Stimulated activated CD4-positive, alpha-beta T cell treated with anti-CD3 and anti-CD28 coated beads, Interleukin-4, amount 100 ng/mL, for 4 hours (primary cell): ENCODE measurements at places on chromosomes 4 and X.

GRCh38 chr4:142581881-142582280 is 264.2 kb downstream of the INPP4B start:
- no peak for DNase-seq

GRCh38 chrX:79146640-79147390 is 2.3 kb downstream of the GPR174 start:
- no peak for DNase-seq

DNA sequence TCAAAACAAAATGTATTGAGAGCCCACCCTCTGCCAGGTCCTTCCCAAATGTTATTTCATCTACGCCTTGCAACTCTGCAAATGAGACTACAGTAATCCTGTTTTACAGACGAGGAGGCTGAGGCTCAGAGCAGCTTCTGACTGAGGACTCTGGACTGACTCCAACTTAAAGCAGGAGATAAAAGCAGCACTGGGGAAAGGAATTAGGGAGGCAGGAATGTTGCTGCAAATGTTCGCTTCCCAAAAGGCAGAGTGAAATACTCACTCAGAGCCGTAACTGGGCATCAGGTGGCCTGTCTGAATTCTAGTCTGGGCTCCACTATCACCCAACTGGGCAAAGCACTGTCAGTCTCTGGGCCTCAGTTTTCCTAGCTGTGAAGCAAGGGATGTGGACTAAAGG is 94.7 kb upstream of the SRD5A3 start:
- DNase-seq = no peak

- DNase-seq = no peak
Observed at GRCh38 chrX:127764674-127765073, 287.5 kb downstream of the ACTRT1 start.

- DNase-seq = no peak
Observed at GRCh38 chr4:2078584-2078983, 19.5 kb downstream of the NAT8L start.

- DNase-seq = peak; percentile 38
Observed at GRCh38 chr4:3442959-3443749, 1.4 kb downstream of the HGFAC start.

DNA sequence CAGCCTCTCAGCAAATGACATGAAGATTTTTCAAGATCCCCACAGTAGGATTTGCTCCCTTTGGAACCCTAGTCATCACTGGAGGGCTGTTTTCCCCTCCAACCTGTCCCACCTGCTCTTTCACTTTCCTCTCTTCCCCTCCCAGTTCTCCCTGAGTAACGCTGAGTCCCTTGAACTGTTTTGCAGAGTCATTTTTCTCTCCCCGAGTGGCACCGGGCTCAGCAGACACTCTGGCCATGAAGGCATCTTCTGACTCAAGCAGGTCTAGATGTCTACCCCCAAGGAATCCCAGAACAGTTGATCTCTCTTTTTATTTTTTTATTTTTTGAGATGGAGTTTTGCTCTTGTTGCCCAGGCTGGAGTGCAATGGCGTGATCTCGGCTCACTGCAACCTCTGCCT is 52.2 kb downstream of the HTRA3 start:
- DNase-seq = no peak

DNA sequence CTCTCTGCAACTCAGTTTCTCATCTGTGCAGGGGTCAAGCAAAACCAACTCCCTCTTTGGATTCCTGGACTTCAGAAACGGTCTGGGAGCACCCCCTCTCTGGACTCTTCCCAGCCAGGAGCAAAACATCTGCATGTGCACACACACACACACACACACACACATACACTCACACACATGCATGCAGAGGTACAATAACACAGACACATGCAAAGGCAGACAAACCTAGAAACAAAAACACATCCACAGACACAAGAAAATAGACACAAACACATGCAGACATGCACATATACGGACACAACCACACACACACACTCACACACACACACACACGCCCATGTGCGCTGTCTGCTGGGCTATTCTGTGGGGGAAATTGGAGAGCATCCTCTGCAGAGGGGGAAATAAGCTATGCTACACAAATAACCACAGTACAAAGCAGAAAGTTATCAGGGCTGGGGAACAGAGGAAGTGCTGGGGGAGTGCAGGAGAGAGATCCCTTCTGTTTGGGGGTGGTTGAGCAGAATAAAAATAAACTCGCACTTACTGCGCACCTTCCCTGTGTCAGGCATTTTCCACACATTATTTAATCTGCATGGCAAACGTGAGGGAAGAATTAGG is 19.9 kb downstream of the IQSEC2 start:
- DNase-seq = peak; percentile 2

DNA sequence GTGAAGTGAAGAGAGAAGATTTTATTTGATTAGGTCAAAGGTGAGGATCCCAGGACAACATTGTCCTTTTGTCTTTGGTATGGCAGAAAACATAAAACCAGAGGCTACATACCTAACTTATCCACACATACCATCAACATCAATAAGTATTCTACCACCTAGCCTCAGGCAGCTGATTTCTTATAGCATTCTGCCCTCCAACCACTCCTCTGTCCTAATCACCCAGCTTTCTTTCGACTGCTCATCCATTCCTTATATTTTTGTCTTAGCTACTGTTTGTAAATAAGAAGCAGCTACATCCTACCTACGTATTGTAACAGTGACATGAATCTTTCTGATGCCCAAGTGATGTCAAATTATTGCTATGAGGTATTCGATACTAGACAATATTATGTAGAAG is 129.4 kb downstream of the ANAPC10 start:
- no peak for DNase-seq

DNA sequence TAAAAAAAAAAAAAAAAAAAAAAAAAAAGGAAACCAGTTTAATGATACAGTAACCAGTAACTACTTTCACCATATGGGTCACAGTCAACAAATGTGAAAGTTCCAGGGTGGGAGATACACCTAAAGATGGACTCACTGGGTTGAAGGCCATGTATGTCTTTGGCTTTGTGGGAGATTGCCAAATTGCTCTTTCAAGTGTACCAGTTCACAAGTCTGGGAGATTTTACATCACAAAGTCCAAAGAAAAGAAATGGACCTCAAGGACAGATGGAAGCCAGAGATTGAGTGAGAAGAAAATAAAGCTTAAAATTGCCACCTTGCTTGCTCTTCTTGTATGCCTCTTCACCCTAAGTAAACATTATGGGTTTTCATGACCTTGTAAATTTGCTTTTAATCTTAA is 65.3 kb downstream of the NHS start:
- no peak for DNase-seq

- no peak for DNase-seq
Observed at GRCh38 chr4:125297116-125297515, 17.6 kb upstream of the FAT4 start.

GRCh38 chrX:150869450-150869849 is 29.0 kb downstream of the CD99L2 start:
- DNase-seq = no peak

DNA sequence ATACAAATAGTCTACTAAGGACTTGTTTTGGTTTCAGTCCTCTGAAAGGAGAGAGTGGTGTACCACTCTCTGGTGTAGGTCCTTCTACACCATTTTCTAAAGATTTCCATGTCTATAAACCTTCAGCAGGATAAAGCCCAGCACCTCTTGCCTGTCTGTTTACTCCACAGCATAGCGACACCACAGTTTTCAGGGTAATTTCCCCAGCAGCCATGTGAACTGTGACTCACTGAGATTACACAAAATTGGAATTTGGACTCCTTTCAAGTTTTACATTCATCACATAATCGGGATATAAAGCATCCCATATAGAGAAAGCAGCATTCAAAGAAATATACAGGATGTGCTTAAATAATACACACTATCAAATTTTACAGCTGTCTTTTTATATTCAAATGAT is 229.6 kb downstream of the PRDM5 start:
- no peak for DNase-seq

- DNase-seq = peak; percentile 63
Observed at GRCh38 chr4:38663090-38663800, 754 bp upstream of the KLF3 start.

DNA sequence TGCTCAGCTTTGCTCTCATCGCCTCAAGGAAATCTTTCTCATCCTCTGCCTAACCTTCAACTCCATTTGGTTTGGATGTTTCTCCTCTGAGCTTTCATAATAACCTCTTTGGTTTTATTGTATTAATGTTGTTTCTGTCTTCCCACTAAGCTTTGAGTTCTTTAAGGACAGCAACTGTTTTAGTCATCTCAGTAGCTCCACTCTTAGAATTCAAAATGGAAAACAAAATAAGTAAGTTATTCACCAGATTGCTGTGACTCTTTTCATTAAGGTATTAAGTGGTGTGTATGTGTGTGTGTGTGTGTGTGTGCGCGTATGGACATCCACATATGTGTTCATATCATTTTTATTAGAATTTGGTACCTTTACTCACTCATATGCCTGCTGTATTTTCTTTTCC is 279.2 kb upstream of the BOD1L1 start:
- DNase-seq = no peak

DNA sequence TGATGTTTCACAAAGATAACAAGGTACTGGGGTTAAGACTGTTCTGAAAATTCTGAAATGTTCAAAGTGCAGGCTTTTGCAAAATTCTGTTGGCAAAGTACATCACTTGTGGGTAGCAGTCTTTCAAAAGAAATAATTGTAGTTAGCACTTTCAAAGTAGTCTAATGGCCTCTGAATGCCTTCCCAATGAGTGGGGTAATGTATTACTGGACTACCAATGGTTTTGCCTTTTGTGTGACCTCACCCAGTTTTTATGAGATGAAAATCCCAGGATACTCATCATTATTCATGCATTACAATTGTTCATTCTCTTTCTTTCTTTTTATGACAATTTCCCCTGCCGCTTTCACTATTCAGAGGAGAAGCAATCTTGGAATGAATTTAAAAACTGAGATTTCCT is 686.1 kb downstream of the GLUD2 start:
- DNase-seq = no peak

DNA sequence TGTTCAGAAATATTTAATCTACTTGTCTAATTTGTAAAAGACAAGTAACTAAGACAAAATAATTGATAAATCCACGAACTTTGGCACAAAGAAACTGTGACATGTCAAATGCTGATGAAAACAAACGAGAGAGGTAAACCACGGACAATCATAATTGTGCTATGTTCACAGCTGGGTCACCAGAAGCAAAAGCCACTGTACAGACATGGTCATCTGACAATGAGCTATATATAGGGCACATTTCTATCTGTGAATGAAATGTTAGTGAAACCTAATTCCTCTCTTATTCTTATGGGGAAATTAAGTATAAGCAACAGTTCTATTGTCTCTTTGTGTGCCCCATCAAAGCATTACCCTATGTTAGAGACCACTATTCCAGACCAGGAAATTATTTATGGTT is 444.0 kb upstream of the TRAM1L1 start:
- DNase-seq = no peak

GRCh38 chrX:150377005-150377404 is 13.9 kb downstream of the MAMLD1 start:
- DNase-seq = no peak

DNA sequence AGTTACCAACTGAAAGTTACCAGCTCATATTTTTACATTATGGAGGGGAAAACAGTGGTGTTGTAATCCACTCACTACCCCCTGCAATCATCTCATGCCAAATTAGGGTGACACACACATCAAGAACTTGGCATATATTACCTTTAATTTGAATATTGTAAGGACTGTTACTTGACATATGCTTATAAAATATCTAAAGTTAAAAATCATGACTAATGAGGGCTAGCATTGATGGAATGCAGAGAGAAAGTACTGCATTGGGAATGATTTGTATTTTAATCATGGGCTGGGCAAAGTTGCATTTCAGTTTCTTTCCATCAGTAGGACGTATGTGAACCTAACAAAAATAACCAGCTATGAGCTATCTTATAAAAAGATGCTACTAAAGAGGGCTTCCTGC is 517.5 kb upstream of the GRIA3 start:
- no peak for DNase-seq

- no peak for DNase-seq
Observed at GRCh38 chrX:78693012-78693411, 33.9 kb upstream of the RTL3 start.

GRCh38 chr4:140004922-140005627 is 148.9 kb downstream of the MAML3 start:
- DNase-seq = no peak

DNA sequence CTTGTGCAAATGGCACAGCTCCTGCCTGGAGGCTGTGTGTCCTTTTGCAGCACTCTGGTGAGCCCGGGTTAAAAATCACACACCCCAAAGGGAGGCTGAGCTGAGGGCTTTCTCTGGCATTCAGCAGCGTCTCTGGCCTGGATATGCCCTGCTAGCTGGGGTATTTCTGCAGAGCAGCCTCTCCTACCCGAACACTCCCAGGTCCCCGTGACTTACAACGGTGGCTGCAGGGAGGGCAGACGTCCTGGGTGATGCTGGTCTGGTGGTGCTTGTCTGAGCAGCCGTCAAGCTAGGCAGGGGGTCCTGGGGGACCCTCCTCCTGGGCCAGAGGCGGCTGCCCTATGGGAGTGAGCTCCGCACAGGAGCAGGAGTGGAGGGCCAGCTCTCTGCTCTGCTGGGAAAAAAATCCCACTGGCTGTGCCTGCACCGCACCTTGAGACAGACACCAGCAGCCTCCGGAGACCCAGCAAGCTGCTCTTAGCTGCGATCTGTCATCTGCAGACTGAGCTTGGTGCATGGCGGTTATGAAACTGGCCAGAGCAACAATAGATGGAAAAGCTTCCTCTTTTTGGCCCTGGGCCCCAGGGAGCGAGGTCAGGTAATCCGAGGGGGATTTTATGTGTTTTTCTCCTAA is 41.3 kb upstream of the ASMTL start:
- DNase-seq = no peak

GRCh38 chrX:116267511-116268040 is 97.0 kb downstream of the AGTR2 start:
- DNase-seq = no peak

DNA sequence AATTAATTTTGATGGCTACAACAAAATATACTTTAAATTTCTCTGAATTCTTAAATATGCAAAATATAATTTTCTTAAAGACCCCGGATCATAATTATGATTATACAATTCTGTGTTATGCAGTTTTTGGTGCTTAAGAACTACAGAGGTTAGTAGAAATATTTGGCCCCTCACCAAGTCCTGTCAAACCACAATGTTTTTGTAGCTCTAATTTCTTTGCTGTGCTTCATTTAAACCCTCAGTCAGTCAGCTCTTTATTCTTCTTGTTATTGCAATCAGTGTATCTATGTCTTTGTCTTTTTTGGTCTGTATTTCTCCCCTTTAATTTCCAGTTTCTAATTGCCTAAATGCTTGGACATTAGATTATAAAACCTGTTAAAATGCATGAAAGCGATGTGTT is 186.1 kb downstream of the CAMK2D start:
- no peak for DNase-seq

GRCh38 chr4:156790866-156791265 is 180.7 kb downstream of the PDGFC start:
- no peak for DNase-seq

DNA sequence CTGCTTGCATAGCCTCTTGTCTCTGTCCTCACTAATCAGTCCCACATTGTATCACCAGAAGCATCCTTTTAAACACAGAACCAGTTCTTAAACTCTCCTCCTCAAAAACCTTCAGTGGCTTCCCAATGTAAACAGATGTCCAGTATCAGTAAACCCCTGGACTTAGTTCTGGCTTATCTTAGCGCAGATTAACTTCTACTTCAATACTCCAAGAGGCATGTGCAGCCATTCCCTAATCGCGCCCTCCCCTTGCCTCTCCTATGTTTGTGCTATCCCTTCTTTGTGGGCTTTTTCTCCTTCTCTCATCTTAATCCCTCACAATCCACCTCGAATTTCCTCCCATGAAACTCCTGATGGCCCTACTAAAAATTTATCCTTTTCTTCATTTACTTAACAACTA is 193.8 kb downstream of the FBXO8 start:
- no peak for DNase-seq

GRCh38 chr4:182447767-182448280 is 204.6 kb downstream of the TENM3 start:
- no peak for DNase-seq
